T-helper 1 cell treated with Interleukin-12 subunit alpha and Interleukin-12 subunit beta and Interleukin-4 antibody, amounts not matched to agents 30 ng/mL and 1 ng/mL, for 36 hours (primary cell): ENCODE measurements at places on chromosomes 1 and 21. TPM values are rescaled to one million over a fixed set of nuclear protein-coding genes. Genes with fewer than 3 reads are reported as not detected.

The EPHB2 gene
- total RNA-seq, result not detected in 2 replicates

The DMRTA2 gene
- total RNA-seq, result not detected in 2 replicates

The SMCP gene
- total RNA-seq, result not detected in 2 replicates

The CELA3A gene
- total RNA-seq, result not detected in 2 replicates

The AADACL3 gene
- total RNA-seq, result not detected in 2 replicates

The ATP6V1G3 gene
- total RNA-seq, result not detected in 2 replicates

The CRNN gene
- not detected in 2 replicates for total RNA-seq

The HCN3 gene
- total RNA-seq, result 2.3 and 2.5 TPM in 2 replicates

The NEK7 gene
- 48.1 and 53.2 TPM in 2 replicates for total RNA-seq

The SAMD11 gene
- total RNA-seq, result not detected in 2 replicates

The HSD11B1 gene
- total RNA-seq, result 15.8 and 16.1 TPM in 2 replicates

The PADI2 gene
- total RNA-seq, result not detected in 2 replicates

The RLF gene
- 20.3 and 21.5 TPM in 2 replicates for total RNA-seq

The INAVA gene
- not detected in 2 replicates for total RNA-seq

The PADI3 gene
- not detected in 2 replicates for total RNA-seq

The OVAAL gene
- total RNA-seq, result not detected in 2 replicates

The ELF3 gene
- total RNA-seq, result 0.41 and 0.61 TPM in 2 replicates

The PRMT6 gene
- total RNA-seq, result 17.2 and 17.7 TPM in 2 replicates

The TRIM46 gene
- total RNA-seq, result 19.8 and 20.1 TPM in 2 replicates

The MUTYH gene
- 45.4 and 54.8 TPM in 2 replicates for total RNA-seq
